Mesothelial cell of epicardium (in vitro differentiated cells): ENCODE measurements at places on chromosomes 12 and 14. TPM values are rescaled to one million over a fixed set of nuclear protein-coding genes. Genes with fewer than 3 reads are reported as not detected.
A peak's percentile ranks its signal among the peaks of the same experiment; 100 is the strongest.

Gene HOXC9
- 1.1 to 2.0 TPM (median 1.6 TPM) in 3 replicates for total RNA-seq

Gene KRT83
- not detected in 3 replicates for total RNA-seq

- DNase-seq: peak; percentile 79
Measured at GRCh38 chr14:22986508-22987054, 4.2 kb upstream of the AJUBA start.

DNA sequence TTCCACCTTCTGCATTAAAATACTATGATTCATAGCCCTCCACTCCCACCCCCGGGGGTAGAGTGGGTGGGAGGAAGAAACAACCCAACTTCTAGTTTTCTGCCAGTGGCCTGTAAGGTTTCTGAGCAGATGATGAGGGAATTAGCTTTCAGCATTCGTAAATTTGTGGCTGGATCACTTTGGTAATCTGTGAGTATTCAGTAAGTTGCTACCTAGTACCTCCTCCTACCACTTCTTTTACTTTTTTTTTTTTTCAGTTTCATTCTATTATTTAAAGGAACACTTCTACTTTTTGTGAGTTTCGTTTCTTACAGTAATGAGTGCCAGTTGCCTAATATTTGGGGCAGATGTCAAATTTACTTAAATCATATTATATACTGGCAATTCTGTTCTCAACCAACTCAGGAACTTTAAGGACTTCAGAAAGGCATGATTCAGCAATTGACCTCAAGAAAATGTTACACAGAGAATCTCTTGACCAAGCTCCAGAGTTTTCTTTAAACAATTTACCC, 42.4 kb upstream of the EMP1 start:
- no peak for DNase-seq

DNA sequence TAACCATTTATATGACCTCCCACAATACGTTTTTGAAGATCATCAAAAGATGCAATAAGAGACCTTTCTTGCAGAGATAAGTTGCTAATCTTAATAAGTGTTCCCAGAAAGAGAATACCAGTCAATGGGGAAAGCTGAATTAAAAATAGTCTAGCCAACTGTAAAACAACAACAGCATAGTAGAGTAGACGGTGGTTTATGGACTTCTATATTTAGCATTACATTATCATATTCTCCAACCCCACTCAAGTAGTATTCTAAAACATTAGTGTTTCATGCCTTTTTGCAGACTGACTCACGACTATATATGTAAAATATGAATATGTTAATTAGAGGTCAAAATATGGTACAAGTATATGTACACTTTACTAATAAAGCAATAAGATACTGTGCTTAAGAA, 218.9 kb downstream of the MED13L start:
- no peak for DNase-seq

- DNase-seq: no peak
Measured at GRCh38 chr14:57848353-57848752, 17.5 kb downstream of the SLC35F4 start.

GRCh38 chr12:92425165-92425564, 277.6 kb upstream of the PLEKHG7 start:
- no peak for DNase-seq

- DNase-seq: no peak
Measured at GRCh38 chr14:90819734-90820393, 3.6 kb upstream of the TTC7B start.
